Right atrium auricular region (tissue), 2 donors: ENCODE measurements at places on chromosomes 13 and 19.
A peak's percentile ranks its signal among the peaks of the same experiment; 100 is the strongest.

DNA sequence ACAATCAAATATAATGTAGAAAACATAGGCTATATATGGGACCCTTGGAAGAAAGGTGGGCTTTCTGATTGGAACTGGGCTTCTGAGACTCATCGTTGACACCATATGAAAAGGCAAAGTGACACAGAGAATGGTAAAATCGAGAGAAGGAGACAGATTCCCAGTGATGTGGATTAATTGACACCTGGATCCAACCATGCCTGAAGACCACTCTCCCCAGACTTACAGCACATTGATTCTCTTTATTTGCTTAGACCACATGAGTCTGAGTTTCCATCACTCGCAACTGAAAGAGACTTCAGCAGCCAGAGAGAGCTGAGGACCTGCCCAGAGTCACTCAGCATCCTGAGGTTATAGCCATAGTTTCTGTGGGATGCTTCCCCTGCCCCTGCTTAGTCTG, 6.0 kb downstream of the CYP4F11 start:
- no peak for DNase-seq

DNA sequence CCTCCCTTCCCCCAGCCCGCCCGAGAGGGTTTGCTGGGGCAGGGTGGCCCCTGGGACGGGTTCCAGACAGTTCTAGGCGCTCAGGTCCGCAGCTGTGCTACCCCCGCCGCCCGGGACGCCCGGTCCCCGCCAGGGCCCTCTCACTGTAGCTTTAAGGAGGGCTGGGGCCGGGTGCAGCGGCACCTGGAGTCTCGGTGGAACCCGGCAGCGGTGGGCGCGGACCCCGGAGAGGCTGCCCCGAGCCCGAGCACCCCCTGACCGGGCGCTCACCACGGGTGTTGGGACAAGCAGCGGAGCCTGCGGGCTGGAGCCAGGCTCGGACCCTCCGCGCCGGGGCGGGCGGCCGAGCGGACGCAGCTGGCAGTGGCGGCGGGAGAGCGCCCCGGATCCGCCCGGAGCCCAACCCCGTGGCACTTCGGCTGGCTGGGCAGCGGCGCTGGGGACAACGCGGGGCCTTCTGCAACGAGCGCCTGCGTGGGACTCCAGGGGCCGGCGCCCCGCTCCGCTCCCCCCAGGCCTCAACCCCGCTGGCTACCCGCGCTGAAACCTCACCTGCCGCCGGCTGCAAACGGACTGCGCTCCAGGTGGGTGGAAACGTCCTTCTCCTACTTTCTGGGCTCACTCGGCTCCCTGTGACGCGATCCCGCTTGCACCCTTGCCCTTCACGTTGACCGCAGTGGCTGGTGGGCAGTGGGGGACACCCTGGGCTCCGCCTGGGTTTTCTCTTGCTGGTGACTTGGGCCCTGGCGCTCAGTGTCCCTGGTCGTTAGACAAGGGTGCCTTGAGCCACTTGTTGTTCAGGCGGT, 81.1 kb downstream of the ZNF429 start:
- no peak for DNase-seq

GRCh38 chr19:45428384-45429231, 4.9 kb upstream of the ERCC1 start:
- no peak for DNase-seq

DNA sequence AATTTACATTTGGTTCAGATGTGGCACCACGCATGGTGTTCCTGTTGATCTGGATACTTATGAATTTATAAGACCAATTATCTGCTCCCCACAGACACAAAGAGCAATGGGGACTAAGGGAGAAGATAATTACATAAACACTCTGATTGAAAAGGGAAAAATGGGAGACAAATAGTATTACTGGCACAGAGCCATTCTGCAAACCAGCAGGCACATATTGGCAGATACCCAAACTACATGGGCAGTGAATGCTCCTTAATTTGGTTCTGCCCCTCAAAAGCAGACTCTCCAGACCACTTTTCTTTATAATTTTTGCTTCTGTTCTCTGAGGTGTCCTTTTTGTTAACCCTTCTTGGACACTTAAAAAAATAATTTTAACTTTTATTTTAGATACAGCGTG, 1674.2 kb downstream of the PCDH9 start:
- DNase-seq: no peak

- no peak for DNase-seq
Observed at GRCh38 chr13:49238621-49239020, 9.1 kb upstream of the CDADC1 start.

DNA sequence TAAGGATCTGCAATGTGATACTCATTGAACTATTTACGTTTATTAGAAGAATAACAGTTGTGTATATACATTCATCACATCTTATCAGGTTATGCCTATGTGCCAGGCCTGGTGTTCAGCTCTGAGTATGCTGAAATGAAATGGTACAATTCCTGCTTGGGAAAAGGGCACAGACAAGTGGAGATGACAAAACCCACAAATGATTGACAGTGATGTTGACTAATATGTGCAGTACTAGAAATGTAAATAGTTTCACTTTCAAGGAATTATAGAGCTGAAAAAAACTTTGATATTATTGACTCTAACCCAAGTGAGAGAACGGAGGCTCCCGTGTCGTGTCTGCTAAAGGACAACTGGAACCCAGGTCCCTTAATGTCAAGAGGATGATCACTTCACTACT, 386.8 kb upstream of the DACH1 start:
- no peak for DNase-seq

DNA sequence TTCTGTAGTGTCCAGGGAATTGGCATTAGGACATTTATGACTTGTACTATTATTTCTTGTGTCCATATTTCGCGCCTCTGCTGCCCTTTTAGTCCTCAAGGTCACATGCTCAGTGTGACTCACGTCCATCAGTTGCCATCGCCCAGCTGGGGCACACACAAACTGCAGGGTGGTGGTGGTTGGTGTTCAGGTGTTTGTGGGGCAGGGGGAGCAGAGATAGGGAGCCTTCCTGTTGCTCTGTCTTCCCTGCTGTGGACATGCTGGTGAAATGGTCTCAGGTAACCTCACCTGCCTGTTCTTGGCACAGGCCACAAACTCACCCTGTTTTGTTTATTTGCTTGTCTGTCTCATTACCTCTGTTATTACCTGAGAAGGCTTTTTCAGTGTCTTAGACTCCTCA, 22.4 kb downstream of the PRR12 start:
- DNase-seq: no peak

- DNase-seq: no peak
Observed at GRCh38 chr13:111517641-111518010, 197.2 kb downstream of the TEX29 start.

GRCh38 chr13:39281539-39282150, 243.4 kb downstream of the NHLRC3 start:
- no peak for DNase-seq

GRCh38 chr19:31534786-31535657, 185.8 kb upstream of the TSHZ3 start:
- DNase-seq: peak; percentile 36

DNA sequence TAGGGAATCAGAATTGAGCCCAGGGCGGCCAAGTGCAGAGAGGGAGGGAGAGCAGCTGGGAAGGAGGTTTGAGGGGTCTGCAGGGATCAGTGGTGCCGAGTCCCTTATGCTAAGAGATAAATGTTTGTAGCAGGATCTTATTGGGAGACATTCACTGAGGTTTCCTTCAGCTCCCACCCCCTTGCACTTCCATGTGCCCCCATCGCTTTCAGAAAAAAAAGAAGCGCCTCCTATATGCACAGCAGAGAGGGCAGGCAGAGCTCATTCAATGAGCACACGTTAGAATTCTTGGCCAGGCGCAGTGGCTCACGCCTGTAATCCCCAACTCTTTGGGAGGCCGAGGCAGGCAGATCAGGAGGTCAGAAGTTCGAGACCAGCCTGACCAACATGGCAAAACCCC, 28.0 kb downstream of the CYP4F2 start:
- no peak for DNase-seq

DNA sequence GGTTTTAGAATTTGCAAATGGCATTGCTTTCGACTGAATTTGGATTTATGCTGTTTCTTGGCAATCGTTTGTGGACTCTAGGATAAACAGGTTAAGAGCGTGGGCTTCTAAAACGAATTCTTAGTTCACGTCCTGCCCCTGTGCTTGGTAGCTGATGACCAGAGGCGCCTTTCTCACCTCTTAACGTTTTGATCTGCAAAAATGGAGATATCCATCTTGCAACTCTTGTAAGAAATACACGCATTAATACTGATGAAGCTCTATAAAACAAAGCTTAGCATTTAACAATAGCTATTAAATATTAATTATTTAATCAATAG, 580 bp upstream of the KATNAL1 start:
- DNase-seq: no peak

DNA sequence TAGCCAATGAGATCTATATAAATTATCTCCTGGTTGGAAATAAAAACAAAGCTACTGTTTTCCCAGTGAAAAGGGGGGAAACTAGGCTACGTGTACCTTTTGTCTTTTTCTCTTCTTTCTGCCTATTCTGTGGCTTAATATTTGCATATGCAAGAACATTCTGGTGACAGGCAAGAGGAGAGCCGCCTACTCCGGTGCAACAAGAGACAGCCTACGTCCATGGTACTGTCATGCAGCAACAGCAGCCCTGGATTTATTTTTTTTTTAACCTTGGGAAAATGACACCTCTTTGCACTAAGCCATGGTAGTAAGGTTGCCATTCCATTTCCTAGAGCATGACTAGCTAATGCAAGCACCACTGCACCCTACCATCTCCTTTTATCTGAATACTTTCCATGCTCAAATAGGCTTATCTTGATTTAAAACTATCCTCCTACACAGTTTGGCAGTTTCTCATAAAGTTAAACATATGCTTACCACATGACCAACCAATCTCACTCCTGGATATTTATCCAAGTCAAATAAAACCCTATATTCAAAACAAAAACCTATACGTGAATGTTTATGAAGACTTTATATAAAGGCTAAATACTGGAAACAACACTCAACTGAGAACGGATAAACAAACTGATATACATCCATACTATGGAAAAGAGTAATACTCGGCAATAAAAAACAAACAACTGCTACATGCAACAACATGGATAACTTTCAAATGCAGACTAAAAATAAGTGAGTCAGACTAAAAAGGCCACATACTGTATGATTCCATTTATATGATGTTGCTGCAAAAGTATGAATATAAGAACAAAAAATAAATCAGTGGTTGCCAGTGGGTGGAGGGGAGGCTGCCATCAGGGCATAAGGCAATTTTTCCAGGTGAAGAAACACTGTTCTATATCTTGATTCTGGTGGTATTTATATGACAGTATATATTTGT, 17.3 kb downstream of the NUFIP1 start:
- no peak for DNase-seq

GRCh38 chr13:49373716-49374115, 70.1 kb downstream of the CAB39L start:
- no peak for DNase-seq

DNA sequence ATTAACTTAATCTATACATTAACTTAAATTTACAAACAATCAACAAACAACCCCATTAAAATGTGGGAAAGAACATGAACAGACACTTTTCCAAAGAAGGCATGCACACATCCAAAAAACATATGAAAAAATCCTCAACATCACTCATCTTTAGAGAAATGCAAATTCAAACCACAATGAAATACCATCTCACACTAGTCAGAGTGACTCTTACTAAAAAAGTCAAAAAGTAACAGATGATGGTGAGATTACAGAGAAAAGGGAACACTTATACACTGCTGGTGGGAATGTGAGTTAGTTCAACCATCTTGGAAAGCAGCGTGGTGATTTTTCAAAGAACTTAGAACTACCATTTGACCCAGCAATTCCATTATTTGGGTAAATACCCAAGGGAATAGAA, 759.2 kb upstream of the SLITRK1 start:
- no peak for DNase-seq

DNA sequence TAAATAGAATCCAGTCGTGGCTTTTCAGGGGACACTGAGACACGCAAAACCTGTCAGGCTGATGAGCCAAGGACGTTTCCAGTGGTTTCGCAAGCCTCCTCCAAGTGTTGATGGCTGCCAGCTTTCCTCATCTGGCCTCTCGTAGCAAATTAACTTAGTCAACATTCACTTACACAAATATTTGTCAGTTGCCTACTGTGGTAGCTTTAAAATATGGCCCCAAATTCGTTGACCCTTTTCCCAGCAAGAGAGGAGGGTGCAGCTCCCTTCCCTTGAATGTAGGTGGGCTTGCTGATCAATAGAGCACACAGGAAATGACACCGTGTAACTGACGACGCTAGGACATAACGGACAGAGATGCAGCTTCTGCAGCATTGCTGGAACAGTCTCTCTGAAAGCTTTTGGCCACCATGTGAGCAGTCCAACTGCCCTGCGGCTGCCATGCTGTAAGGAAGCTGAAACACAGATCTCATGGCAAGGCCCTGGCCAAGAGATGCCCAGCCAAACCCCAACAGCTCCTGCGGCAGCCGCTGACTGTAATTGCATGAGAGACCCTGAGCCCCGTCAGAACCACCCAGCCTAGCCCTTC, 5.5 kb upstream of the RANBP3 start:
- DNase-seq: no peak
